Smooth muscle cell of the umbilical artery (primary cell): ENCODE measurements at places on chromosomes 4 and X. TPM values are rescaled to one million over a fixed set of nuclear protein-coding genes. Genes with fewer than 3 reads are reported as not detected.

Gene MAGEB5
- not detected in 2 replicates for total RNA-seq

Gene GPM6B
- not detected in 2 replicates for total RNA-seq

Gene GAGE13
- not detected in 2 replicates for total RNA-seq

Gene PDGFC
- 70.7 and 140 TPM in 2 replicates for total RNA-seq

Gene BST1
- 6.6 and 12.8 TPM in 2 replicates for total RNA-seq

Gene PRSS48
- total RNA-seq: not detected in 2 replicates

Gene IQCM
- not detected in 2 replicates for total RNA-seq

Gene DCLK2
- 9.2 and 10.1 TPM in 2 replicates for total RNA-seq

Gene SOX3
- total RNA-seq: not detected in 2 replicates

Gene ART3
- not detected in 2 replicates for total RNA-seq

Gene RTL3
- total RNA-seq: 0.05 TPM in 1 of 2 replicates, not detected in the other

Gene TMSB15C
- 3.6 TPM in 2 replicates for total RNA-seq

Gene NDST4
- not detected in 2 replicates for total RNA-seq
